AG20443 (cell line): ENCODE measurements at places on chromosomes 16 and 17.

GRCh38 chr17:19338031-19338990 is 24.2 kb downstream of the B9D1 start:
- peak; percentile 39 for DNase-seq

DNA sequence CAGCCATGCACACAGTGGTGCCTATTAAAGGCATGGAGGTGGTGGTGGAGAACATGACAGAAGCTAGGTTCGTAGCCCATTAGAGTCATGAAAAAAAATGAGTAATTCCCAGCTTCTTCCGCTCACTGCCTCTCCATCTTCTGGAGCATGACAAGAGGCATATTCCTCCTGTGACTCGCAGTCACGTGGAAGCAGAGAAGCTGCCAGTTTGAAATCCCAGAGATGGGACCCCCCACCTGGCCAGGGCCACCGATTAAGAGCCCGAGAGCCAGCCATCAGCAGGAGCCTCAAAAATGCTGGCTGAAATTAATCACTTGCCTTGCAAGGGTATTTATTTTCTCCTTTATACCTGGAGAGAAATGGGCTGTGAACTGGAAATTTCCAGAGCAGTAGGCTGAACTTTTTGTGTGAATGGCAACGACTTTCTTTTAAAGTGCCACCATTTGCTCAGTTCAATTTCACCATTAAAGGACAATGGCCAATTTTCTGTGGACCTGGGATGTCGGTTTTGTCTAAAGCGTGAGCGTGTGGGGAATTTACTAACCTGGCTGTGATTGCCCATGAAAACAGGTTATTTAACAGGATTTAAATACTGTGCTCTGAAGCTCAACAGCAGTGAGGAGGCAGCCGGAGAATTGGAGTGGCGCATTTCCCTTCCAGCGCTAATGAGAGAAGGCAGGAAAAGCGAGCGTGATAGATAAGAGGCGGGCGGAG is 189.7 kb upstream of the SDK2 start:
- no peak for DNase-seq

GRCh38 chr17:17224137-17224536 is 12.8 kb downstream of the FLCN start:
- DNase-seq, result no peak

DNA sequence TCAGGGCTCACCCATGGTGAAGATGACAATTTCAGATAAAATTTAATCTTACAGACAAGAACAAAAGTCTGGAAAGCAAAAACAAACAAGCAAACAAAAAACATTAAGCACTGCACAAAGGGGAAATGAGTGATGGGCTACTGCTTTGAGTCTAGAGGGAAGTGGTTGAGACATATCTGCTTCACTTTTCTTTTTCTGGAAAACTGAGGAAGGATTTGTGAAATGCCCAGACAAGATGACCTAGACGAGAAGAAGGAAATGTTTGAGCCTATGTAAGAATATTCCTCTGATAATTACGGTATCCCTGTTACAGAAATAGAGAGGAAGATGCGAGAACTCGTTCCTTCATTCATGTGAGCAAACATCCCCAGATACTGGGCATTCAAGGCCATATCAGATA is 11.5 kb upstream of the HYDIN start:
- DNase-seq, result no peak

DNA sequence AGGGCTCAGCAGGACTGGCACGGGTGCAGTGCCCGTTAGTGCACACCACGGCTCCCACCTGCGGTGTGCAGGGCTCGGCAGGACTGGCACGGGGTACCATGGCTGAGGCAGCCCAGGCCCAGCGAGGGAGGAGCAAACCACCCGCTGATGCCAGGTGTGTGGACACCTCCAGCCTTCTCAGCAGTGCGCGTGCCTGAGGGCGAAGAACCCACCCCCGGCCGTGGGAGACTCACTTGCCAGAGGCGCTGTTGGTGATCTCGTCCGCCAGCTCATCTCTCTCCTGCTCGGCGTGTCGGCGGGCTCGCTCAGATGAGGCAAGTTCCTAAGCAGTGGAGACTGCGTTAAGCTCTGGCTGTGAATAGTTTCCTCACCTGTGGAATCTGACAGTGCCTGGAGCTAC is 45.4 kb downstream of the NDEL1 start:
- DNase-seq, result no peak
